ENCODE measurements at places on chromosomes 2 and 18. TPM values are rescaled to one million over a fixed set of nuclear protein-coding genes. Genes with fewer than 3 reads are reported as not detected.

CPLX4 gene
- not detected for total RNA-seq

SERPINB10 gene
- total RNA-seq, result not detected

PCARE gene
- not detected for total RNA-seq

FAP gene
- total RNA-seq, result not detected

UGT1A10 gene
- 0.23 TPM for total RNA-seq

SPDYA gene
- total RNA-seq, result 0.42 TPM

- no peaks in the 10 kb centered on the region for H3K4me1 ChIP-seq
- H3K27ac ChIP-seq, result no peak overlapping the region
- no peak for DNase-seq
- H3K36me3 ChIP-seq, result no peaks in the 10 kb centered on the region
- no peak overlapping the region for H3K4me3 ChIP-seq
- H3K27me3 ChIP-seq, result no peaks in the 10 kb centered on the region
Observed at GRCh38 chr2:73516033-73516432, 126.2 kb downstream of the NAT8 start.

- peak; percentile 61 for DNase-seq
- peaks cover 19% of the 10 kb centered on the region for H3K4me1 ChIP-seq
- H3K27me3 ChIP-seq, result no peaks in the 10 kb centered on the region
- H3K36me3 ChIP-seq, result no peaks in the 10 kb centered on the region
- no peak overlapping the region for H3K4me3 ChIP-seq
- H3K27ac ChIP-seq, result no peak overlapping the region
Observed at GRCh38 chr18:4144201-4144600, 310.9 kb downstream of the DLGAP1 start.

DNA sequence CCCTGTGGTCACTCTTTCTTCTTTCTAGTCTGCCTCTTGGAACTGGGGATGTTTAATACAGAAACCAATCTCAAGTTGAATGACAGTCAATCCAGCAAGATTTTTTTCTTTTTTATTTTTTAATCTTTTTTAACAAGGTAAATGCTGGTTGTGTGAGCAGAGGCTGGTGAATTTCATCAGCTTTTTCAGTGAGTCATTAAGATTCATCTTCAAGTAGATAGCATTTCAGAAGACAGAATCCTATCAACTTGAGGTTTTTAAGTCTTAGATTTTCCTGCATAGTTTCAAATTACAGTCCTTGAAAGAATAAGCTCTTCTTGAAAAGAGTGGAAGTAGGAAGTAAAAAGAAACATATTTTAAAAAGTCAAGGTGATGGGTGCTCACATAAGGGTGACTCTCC lies 12.4 kb downstream of the SLC8A1 start:
- H3K4me1 ChIP-seq, result no peaks in the 10 kb centered on the region
- no peak for DNase-seq
- no peak overlapping the region for H3K27ac ChIP-seq
- H3K4me3 ChIP-seq, result no peak overlapping the region

GRCh38 chr2:105409717-105410116 lies 10.9 kb upstream of the FHL2 start:
- H3K4me1 ChIP-seq, result no peaks in the 10 kb centered on the region
- no peak for DNase-seq
- no peaks in the 10 kb centered on the region for H3K27me3 ChIP-seq
- no peaks in the 10 kb centered on the region for H3K36me3 ChIP-seq

- no peak for DNase-seq
- no peak overlapping the region for H3K4me3 ChIP-seq
- H3K27ac ChIP-seq, result no peak overlapping the region
- no peaks in the 10 kb centered on the region for H3K36me3 ChIP-seq
- no peaks in the 10 kb centered on the region for H3K4me1 ChIP-seq
Observed at GRCh38 chr18:13302457-13303225, 84.1 kb downstream of the LDLRAD4 start.

- H3K4me1 ChIP-seq, result peaks cover 62% of the 10 kb centered on the region
- no peak for DNase-seq
- no peaks in the 10 kb centered on the region for H3K27me3 ChIP-seq
- no peaks in the 10 kb centered on the region for H3K36me3 ChIP-seq
Observed at GRCh38 chr2:223943561-223944008, 1.6 kb downstream of the WDFY1 start.

- H3K27ac ChIP-seq, result no peak overlapping the region
- peaks cover 9% of the 10 kb centered on the region for H3K36me3 ChIP-seq
- H3K4me3 ChIP-seq, result no peak overlapping the region
- H3K27me3 ChIP-seq, result no peaks in the 10 kb centered on the region
- peaks cover 7% of the 10 kb centered on the region for H3K4me1 ChIP-seq
- no peak for DNase-seq
Observed at GRCh38 chr2:96838345-96839292, 5.2 kb downstream of the ANKRD23 start.
